ENCODE measurements at places on chromosomes 2 and 18.

- no peak for DNase-seq
Measured at GRCh38 chr2:10972683-10973433, 61.1 kb downstream of the KCNF1 start.

- no peak for DNase-seq
Measured at GRCh38 chr2:24489465-24490180, 1.4 kb upstream of the NCOA1 start.

DNA sequence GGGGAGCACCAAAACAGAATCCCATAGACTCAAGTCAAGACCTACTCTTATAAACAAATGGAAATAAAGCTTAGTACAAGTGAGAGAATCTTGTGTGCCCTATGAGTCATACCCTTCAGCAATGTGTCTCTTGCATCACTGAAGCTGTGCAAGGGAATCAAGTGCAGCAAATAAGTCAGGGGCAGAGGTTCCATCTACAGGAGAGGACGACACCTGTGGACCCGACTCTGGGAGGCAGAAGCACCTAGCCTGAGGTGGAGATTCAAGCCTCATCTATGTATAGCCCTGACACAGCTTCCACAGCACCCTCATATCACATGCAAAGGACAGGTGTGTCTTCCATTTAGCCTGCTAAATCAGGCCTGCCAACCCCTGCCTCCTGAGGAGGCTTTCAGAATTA, 298.2 kb downstream of the CNTNAP5 start:
- peak; percentile 12 for DNase-seq

- no peak for DNase-seq
Measured at GRCh38 chr2:136766073-136766404, 694 bp downstream of the THSD7B start.

- no peak for DNase-seq
Measured at GRCh38 chr2:41990688-41991087, 57.1 kb upstream of the PKDCC start.

DNA sequence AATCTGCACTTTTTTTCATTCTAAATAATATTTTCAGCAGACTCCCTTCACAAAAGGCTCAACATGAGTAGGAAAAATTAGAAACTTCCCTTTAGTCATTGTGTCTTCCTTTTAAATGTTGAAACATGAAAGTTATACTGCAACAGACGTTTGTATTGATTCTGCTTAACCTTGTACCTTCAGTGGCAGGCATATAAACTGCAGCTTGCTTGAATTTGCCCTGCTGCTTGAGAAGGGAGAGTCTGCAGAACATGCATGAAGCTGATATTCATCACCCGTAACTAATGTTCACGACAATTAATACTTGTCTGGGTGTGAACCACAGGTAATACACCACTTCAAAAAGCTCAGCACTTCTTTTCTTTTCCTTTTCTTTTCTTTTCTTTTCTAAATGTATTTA, 294.7 kb upstream of the LRP1B start:
- no peak for DNase-seq

DNA sequence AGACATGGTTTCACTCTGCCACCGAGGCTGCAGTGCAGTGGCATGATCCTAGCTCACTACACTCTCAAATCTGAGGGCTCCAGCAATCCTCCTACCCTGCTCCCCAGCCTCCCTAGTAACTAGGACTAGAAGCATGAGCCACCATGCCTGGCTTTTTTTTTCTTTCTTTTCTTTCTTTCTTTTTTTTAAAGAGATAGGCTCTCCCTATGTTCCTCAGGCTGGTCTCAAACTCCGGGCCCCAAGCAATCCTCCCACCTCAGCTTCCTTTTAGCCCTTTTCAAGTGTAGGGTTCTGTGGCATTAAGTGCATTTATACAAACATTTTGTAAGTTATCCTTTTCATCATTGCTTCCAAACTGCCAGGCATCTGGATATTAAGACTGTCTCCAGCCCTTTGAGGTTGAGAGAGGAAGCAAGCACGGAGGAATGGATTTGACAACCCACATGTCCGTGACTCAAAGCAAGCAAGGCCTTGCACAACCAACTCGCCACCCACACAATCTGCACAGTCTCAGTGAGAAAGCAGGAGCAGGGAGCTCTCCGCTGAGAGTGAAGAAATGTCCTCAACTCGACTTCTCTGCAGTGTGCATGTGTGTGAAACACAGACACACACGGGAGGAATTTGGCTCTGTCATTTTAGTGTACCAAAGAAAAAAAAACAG, 65.6 kb downstream of the ATP8B1 start:
- DNase-seq: no peak

DNA sequence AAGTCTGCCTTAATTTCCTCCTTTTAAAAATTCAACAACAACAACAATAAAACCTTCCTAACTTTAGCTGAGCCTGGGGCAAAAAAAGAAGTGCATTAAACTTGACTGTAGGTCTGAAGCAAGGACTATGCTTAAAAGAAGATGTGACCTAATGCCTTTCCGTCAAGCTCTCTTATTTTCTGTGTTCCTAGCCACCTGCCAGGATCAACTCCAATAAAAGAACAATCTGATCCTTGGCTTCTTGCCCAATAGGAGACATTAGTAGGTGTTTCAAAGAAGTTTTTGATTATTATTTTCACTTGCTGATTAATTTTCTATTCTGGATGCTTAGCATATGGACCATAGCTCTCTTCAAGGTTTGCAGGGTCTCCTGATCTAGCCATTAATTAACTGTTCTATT, 237.5 kb downstream of the STK39 start:
- no peak for DNase-seq

- DNase-seq: no peak
Measured at GRCh38 chr2:217753460-217754200, 249.2 kb downstream of the TNS1 start.

DNA sequence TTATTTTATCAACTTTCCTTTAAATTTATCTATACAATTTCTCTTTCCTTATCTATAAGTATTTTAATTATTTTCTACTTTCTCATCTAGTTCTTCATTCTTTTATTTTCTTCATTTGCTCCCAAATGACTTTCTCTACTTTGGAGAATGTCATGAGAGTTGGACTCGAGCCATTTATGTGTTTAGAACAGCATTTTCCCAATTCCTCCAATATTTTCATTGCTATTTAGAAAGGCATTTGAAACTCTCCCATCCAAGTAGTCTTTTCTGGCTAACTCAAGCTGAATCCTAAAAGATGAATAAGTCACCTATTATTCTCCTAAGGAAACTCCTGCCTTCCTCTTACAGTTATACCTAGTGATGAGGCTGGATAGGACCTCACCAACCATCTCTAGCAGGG, 15.8 kb upstream of the FEZ2 start:
- DNase-seq: no peak

DNA sequence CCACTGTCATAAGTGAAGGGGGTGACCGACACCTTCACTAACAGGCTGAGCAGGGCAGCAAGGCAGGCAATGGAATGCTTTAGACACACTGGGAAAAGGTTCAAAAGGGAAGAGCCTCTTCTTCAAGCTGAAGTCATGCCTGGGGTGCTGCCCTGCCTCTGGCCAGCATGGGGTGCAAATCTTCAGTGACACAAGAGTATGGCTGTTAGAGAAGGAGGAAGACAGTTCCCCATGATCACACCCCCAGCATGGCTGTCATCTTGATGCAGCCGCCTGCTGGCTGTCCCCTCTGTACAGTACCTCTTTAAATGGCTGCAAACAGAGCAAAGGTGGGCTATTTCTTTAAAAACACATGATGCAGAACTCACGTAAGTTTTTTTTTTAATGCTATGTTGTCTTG, 71.9 kb downstream of the INPP4A start:
- no peak for DNase-seq
